ENCODE measurements at places on chromosomes 3 and 15.

DNA sequence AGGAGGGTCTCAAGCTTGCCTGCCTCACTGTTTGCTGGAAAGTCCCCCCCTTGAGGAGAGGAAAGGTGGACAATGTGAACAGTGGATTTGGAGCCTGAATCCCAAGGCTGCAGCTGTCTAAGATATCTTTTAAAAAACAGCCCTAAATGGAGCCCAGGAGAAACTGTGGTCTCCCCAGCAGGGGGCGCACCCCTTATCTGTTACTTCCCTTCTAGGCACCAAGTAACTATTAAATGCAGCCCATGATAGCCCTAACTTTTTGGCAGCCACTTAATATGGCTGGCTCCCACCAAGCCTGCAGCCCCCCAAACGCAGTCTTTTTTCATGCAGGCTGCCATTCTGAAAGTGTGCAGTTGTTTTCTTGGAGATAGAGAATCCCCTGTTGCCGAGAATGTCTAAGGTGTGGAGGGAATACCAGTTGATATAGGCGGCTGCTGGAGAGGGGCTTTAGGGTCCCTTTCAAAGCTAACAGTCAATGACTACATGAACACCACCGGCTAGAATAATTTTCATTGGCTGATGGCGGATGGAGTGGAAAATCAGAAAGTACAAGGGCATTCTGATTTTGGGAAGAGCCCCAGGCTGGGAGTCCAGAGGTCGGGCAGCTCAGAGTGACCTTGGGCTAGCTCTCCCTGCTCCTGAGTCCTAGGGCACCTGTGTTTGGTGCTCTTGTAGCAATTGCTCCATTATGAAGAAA lies 1.3 kb downstream of the RHCG start:
- peak; percentile 24 for DNase-seq

DNA sequence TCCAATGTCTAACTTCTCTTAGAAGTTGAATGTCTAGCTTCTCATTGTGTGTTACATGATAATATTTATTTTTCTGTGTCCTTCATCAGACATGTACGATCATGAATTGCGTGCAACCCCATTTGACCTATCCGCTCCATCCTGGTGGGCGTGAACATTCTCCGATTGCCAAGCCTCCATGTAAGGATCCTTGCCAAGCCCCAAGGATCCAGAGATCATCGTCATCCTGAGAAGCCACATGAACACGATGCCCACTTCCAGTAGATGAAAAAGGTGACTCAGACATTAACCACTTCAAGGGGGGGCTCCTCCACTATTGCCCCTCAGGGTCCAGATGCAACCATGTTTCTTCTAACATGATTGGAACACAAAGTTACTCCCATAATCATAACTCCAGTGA lies 25.5 kb upstream of the KNG1 start:
- no peak for DNase-seq

- peak; percentile 38 for DNase-seq
Observed at GRCh38 chr3:72161881-72162595, 377.1 kb upstream of the PROK2 start.

GRCh38 chr15:95843241-95843910 lies 487.1 kb upstream of the NR2F2 start:
- no peak for DNase-seq

DNA sequence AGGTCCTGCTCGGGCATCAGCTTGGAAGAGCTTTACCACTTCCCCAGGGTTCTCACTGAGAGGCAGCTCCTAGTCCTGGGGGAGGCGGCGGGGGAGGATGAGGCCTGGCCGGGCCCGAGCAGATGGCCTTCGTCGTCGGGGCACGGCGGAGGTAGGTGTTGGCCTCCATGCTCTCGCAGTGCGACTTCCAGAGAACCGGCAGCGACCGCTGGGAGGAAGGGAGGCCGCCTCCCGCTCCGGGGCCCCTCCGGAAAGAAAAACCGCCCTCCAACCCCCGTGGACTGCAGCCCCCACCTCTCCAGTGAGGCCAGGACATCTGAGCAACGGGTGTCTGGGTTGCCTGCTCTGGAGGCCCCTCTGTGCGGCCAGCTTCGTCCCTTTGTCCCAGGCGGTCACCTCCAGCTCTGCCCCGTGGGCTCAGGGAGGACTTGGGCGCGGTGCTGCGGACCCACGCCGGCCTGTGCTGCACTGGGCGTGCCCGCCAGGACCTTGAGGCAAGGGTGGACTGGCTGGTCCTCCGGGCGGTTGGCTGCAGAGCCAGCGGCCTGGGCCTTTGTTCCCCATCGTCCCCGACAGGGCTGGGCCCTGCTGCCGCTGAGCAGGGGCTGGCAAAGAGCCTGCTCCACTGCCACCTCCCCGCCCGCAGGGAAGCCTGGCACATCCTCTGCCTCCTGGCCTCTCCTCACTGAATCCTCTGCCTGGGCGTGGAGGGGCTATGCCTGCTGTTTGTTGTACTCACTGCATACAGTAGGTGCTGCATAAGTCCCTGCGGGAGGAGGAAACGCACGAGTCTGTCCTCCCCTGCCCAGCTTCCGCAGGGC lies 13.6 kb upstream of the GP9 start:
- DNase-seq = no peak

- no peak for DNase-seq
Observed at GRCh38 chr3:155211266-155211665, 82.2 kb downstream of the STRIT1 start.

DNA sequence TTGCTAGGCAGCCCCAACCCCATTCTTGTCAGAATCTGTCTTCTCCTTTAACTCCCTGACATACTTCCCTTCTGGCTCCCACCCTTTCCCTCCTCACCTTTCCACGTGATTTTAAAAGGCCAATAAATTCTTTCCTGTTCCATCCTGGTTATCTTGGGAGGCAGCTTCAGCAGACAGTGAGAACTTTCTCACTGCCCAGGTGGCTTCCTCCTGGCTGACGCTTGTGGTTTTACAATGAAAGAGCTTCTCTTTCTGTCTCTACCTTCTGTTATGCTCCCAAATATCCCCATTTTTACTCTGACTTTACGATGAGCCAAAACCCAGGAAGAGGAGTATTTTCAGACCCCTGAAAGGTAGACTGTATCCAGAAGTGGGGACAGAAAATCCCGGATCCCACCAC lies 42.1 kb downstream of the GASK1A start:
- no peak for DNase-seq

DNA sequence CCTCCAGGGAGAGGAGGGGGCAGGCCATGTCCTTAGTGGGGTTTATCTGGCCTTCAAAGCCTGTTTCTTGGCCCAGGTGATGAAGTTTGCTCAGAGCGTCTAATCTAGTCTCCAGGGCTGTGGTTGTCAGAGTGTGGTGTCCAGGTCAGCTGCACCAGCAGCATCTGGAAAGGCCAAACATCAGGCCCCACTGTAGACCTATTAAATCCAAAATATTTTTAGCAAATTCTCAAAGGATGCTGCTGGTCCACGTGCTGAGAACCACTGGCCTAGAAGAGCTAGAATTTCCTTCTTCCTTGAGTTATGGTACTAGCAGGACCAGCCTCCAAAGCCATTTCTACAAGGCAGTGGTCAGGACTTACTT lies 28.9 kb downstream of the SLC28A1 start:
- no peak for DNase-seq

DNA sequence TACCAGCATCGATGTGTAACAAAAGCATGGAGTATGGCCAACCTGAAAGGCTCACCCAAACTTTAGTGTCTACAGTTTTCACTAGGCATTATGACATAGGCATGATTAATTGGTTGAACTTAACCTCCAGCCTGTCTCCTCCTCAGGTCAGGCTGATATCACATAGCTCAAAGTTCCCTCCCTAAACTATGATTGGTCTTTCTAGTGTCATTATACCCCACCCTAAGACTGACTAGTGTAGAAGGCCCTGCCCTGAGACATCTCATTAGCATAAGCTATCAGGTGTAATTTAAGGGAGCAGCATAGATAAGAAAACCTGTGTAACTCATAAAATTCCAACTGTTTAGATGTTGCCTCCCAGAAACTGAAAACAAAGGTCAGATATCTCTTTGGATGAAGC lies 195.2 kb downstream of the ALCAM start:
- no peak for DNase-seq

DNA sequence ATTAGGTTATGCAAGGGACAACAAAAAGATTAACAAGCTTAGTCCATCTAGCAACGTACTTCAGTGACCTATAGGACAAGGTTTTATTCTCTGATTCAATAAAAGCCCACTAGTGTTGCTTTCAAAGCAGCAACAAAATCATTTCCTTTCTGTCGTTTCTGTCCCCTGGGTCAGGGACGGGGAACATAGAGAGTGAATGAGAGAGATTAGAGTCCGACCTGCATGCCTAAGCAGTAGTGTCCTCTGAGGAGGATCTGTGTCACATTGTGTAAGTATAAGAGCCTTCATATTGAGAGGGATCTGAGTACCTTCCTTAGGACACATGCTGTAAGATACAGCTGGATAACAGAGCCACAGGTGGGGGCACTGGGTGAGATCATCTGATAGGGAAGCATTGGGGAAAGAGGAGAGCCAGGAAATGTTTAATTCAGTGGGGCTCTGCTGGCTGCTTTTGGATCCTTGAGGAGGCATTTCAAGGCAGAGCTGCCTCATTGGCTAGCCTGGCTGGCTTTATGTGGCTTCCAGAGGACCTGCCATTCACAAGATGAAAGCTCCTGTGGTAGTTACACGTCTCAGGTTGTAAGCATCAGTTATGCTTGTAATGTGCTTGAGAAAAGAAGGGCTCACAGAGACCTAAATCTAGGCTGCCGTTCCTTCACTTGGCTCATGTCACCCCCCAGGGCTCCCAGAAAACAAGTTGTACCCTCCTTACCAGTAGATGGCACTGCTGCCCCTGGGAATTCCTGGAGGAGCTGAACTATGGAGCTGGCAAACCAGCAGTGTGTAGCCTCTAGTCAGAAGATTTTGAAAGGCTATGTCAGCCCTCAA lies 2.7 kb downstream of the TMEM108 start:
- no peak for DNase-seq

GRCh38 chr15:69706353-69707097 lies 253.9 kb downstream of the RPLP1 start:
- DNase-seq = no peak

GRCh38 chr3:126348308-126348920 lies 8.8 kb downstream of the KLF15 start:
- DNase-seq = no peak
